Suppressor macrophage treated with lipopolysaccharide for 1 hour (primary cell): ENCODE measurements at places on chromosomes 16 and 17.

- peak; percentile 71 for DNase-seq
Measured at GRCh38 chr17:58755577-58756245, at the start of gene PPM1E. TSS of gene PPM1E (plus strand) at chr17:58755854.

GRCh38 chr16:75860326-75861053, 134.2 kb upstream of the CPHXL start:
- DNase-seq: no peak

DNA sequence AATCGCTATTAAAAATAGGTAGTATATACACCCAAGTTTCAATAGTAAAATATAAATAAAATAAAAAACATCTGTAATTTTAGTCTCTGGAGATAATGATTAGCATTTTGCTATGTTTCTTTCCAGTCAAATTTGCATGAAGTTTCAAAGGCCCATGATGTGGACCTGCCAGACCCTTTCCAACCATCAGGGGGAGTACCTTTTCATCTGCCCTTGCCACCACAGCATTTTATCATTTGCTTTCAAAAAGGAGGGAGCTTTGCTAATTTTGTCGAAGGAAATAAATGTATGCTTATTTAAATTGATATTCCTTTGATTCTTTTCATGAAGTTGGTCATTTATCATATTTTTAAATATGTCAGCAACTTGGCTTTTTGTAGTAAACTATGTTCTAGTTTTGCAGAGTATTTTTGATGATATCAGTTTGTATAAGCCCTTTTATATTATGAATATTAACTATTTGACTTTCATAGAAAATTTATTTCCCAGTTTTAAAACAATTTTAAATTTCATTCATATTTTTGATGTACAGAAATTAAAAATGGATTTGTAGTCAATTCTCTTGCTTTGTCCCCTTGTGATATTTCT, 115.2 kb upstream of the NETO2 start:
- peak; percentile 29 for DNase-seq

GRCh38 chr17:64441772-64442540, 7.0 kb upstream of the MILR1 start:
- peak; percentile 90 for DNase-seq
